ENCODE measurements at places on chromosomes 7 and 10.

GRCh38 chr7:100720279-100720670 lies at the start of gene EPO:
Gene EPO (plus strand): TSS chr7:100720468. CDS start chr7:100720981, 513 bp downstream.
- no peak for DNase-seq

GRCh38 chr10:87538092-87539015 lies 33.7 kb downstream of the MINPP1 start:
- DNase-seq: no peak

GRCh38 chr7:116783666-116784318 lies 78.6 kb upstream of the CAPZA2 start:
- no peak for DNase-seq

GRCh38 chr7:72785166-72785955 lies 42.6 kb downstream of the TYW1B start:
- DNase-seq: no peak

DNA sequence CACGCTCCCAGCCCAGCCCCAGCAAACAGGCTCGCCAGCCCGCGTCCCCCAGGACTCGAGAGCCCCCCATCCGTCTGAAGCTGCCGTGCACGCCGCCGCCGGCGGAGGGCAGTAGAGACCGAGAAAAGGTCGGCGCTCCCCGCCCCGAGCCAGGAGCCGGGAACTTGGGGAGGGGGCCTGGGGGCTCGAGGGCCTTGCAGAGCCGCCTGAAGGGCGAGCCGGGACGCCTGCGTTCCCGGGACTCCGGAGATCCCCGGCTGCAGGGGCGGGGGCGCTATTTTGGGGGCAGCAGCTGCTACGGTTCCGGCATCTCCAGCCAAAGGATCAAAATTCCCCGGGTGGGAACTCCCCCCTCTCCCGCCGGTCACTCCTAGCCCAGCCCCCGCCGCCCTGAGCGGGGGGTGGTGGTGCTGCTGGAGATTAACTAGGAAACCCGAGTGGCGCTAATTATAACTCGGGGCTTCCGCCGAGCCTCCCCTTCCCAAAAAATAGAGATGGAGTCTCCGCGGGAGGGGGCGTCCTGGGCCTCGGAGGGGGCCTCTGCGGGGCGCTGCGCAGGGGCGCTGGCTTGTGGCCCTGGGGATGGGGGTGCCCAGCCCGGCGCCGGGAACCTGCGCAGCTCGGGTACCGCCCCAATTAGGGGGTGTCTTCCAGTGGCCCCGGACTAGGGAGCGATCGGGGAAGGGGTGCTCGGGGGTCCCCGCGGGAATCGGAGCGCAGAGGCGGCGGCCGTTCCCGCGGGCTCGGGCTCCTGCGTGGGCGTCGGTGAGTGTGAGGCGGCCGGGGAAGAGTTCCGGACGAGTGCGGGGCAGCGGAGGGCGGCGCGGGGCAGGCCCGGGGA lies 608 bp downstream of the ACHE start:
- DNase-seq: no peak

Measured in HFF-Myc (cell line).